IPS-NIHi11 (cell line): ENCODE measurements at places on chromosomes 13 and 19.

GRCh38 chr19:31910224-31910623 is 435.2 kb upstream of the ZNF507 start:
- no peak for DNase-seq

- no peak for DNase-seq
Measured at GRCh38 chr13:103222683-103223082, 156.5 kb upstream of the SLC10A2 start.

GRCh38 chr13:49635599-49636433 is 7.5 kb downstream of the ARL11 start:
- DNase-seq, result no peak

GRCh38 chr13:30023196-30023895 is 172.9 kb upstream of the UBL3 start:
- no peak for DNase-seq

DNA sequence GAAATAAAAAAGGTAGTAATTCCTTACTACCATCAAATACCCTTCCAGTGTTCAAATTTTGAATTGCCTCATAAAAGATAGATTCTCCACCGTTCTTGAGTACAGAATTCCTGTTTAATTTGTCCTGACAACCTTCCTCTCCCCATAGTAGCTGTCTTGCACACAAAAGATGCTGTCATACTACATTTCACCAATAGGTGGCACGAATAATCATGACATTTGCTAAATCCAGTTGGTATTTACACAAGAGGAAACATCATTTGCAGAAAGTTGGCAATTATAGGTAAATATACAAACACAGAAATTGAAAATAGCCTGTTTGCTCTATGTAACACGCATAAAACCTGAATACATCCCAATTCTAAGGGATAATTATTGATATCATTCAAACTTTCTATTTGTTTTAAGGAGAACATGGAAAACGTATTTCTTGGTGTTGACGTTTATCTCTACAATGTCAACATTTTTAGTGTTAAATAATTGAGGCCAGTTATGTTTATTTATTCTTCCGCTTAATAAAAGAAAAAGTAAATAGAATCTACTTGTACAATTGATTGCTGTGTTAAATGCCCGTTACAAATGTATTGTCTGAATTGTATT is 58.3 kb upstream of the CLDN10 start:
- peak; percentile 61 for DNase-seq

DNA sequence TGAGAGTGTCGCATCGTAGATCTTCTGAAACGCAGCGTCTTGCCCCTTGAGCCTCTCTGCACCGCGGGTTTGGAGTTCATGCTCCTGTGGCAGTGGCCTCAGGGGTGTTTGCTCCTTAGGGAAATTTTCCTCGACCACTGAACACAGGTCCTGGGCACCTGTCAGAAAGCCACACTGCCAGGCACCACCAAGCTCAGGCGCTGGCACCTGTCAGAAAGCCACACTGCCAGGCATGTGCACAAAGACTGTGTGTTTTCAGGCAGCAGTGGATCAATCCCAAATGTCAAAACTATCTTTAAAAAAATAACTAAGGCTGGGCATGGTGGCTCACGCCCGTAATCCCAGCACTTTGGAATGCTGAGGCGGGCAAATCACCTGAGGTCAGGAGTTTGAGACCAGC is 87.1 kb downstream of the ATP11A start:
- no peak for DNase-seq

DNA sequence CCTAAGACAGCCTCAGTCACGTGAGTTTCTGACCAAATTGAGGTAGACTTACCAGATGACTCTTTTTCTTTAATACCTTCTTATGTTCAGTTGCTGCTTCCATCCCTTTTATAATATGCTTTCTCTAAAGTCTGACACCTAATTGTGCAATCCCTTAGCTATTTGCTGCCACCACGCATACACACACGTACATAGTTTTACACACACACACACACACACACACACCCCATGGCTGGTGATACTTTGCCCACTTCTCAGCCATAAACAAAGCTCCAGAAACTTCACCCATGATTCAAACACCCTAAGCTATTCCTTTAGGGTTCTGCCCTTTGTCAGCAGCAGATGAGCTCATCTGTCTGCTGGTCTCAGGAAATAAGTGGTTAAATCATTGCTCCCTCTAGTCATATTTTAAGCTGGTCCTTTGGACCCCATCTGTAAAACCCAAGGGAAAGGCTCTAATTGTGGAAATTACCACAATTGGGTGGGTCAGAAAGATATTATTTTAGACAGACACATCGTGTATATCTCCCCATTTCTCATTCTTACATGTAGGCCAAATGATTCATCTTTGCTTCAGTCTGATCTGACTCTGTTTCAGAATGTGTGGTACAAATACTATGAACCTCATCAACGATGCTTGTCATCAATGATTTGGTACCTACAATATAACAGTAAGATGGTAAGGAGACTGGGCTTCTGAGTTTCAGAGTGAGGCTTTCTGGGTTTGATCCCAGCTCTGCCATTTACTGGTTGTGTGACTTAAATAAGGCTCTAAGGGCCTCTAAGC is 69.2 kb downstream of the NALCN start:
- no peak for DNase-seq

GRCh38 chr13:99796175-99796819 is 175.3 kb downstream of the ZIC5 start:
- peak; percentile 72 for DNase-seq

DNA sequence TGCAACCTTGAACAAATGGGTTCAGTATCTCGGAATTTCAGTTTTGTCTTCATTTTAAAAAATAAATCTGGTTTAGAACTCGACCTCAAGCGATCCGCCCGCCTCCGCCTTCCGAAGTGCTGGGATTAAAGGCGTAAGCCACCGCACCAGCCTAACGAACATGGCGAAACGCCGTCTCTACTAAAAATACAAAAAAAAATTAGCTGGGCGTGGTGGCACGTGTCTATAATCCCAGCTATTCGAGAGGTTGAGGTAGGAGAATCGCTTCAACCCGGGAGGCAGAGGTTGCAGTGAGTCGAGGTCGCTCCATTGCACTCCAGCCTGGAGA is 571 bp downstream of the ZNF302 start:
- DNase-seq, result no peak

- peak; percentile 24 for DNase-seq
Measured at GRCh38 chr19:52734331-52734892, 432 bp downstream of the ZNF611 start.

- DNase-seq, result no peak
Measured at GRCh38 chr13:67857581-67858310, 627.6 kb upstream of the PCDH9 start.

DNA sequence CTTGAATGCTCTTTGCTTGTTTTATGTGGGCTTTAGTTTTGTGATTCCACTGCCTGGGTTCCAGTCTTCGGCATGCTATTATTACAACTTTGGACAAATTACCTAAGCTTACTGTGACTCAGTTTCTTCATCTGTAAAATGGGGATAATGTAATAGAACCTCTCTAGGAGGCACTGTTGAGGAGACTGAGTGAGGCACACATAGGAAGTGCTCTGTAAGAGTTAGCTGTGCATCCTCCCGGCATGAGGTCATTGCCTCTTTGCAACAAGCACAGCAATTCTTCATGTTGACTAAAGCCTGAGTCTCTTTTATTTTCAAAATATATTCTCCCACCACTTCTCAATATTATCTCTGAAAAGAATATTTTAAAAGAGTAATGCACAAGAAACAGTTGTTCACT is 227.4 kb downstream of the DLEU7 start:
- no peak for DNase-seq

DNA sequence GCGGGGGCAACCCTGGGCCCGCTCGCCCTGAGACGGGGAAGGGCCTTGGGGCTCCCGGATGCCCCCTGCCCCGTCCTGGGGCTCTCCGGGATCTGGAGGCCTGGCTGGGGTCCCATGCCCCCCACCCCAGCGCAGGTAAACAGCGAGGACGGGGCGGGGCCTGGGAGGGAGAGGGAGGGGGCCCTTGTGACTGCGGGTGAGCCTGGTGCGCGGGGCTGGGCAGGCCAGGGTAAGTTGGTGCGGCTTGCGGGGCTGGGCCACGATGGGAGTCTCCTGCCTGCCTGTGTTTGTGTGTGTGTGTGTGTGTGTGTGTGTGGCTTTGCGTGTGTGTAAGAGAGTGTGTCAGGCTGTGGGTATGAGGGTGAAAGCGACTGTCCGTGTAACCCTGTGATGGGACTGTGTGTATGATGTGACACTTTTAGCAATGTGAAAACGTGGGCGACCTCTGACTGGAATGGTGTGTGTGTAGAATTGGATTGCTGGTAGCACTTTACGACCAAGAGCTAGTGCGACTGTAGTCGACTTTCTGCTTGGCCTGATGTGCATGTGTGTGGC is 426 bp downstream of the KLC3 start:
- peak; percentile 66 for DNase-seq

DNA sequence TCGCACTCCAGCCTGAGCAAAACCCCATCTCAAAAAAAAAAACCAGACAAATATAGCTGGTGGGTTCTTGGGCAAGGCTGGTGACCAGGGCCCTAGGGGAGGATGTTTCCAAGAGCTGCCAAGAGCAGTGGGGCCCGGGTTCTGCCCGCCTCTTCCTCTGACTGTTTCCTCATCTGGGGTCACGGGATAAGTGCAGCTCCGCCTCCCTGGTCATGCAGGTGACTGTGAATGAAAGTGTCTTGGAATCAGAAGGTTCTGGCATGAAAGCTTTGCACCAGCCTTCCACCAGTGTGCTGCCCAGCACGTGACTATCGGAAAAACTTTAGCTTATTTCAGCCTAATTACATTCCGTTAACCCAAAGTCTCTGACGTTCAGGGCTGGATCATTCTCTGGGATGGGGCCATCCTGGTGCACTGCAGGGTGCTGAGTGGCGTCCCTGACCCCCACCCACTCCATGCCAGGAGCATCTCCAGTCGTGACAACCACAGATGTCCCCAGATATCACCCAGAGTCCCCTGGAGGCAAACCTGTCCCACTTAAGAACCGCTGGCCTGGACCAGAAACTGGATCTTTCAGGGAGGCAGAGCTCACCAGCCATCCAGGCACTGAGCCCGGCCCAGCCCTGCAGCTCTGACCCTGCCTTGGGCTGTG is 85.6 kb downstream of the GNG7 start:
- DNase-seq, result no peak

GRCh38 chr13:80196756-80197155 is 144.2 kb downstream of the SPRY2 start:
- DNase-seq, result no peak

DNA sequence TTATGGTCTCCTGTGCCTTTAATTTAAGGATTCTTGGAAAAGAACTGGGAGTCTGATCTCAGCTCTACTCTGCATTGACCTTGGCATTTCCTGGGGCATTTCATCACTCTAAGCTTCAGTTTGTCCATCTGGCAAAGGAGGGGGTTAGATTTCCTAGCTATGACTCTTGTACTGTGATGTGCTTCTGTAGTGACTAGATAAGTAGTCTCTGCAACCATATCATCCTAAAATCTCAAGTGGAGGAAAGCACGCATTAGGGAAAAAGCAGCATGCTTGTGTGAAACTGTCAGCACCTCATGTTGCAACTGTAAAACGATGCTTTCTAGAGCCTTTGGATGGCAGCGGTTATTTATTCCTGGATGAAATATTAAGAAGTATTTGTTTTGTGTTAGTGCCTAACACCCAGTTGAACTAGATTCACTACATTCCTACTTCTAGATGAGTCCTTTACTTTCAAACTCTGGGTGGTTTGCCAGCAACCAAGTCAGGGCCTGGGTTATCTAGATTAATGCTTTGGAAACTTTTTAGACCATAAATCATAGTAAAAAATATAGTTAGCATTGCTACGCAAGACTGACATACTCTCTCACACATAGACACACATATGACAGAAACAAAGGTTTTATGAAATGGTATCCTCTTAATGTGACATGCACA is 6.8 kb downstream of the WDFY2 start:
- no peak for DNase-seq

DNA sequence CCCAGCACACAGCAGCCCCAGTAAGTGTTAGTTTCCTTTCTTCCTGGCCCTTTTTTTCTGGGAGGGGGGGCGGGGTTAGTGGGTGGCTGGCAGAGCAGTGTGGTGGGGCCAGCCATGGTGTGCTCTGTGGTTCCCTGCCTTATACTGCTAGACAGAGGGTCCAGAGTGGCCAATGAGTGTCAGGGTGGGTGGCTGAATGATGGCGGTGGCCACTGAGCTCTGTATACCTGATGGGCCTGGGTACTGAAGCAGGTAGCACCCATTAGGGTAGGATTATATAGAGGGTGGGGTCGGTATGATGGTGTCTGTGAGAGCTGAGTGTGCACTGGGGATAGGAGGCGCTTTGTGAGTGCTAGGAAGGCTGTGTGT is 13.8 kb downstream of the CIC start:
- DNase-seq, result no peak

- DNase-seq, result no peak
Measured at GRCh38 chr13:51033421-51034185, 77.5 kb downstream of the C13orf42 start.

DNA sequence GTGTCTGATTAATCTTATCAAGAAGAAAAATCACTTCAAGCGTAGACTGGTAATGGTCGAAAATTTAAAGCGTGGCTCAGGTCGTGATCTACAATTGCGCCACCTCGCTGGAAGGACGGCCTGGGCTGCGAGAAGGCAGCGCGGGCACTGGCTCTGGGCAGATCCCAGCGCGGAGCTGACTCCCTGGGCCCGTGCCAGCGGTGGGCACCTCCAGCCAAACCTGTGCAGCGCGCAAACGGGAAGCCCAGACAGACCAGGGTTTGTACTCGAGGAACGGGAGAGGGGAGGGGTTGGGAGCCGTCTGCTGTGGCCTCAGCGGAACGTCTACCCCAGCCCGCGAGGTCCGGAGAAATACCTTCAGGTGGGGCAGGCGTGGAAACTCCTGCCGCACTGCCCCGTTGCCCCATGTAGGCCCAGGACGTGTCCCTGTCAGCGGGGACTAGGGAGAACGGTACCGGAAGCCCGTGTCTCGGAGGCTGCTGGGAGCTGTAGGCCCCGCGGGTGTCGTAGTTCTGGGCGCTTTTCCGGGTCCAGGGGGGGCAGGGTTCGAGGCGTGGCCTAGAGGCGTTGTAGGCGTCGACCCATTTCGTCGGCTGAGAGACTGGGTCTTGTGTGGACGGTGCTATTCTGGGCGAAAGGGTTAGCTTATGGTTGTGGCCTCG is 21.1 kb downstream of the ZNF274 start:
- peak; percentile 88 for DNase-seq

DNA sequence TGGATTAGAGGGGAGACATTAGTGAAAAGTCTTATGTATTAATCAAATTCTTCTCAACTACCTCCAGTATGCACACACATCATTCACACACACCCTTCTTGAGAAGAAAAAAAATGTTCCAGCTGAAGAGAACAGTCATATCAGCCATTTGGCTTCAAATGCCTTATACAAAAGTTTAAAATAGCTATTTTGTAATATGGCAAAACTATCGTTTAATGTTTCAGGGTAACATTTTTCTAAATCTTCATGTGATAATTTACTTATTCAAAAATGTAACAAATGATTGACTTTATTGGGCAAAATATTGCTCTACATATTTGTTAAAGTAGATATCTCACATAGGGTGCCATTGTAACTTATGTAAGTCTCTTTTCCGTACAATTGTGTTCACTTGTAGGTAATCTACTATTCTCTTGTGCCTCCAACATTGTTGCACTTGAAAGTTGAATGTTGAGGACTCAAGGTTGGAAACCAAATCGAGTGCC is 13.6 kb downstream of the ZIC2 start:
- DNase-seq, result no peak

DNA sequence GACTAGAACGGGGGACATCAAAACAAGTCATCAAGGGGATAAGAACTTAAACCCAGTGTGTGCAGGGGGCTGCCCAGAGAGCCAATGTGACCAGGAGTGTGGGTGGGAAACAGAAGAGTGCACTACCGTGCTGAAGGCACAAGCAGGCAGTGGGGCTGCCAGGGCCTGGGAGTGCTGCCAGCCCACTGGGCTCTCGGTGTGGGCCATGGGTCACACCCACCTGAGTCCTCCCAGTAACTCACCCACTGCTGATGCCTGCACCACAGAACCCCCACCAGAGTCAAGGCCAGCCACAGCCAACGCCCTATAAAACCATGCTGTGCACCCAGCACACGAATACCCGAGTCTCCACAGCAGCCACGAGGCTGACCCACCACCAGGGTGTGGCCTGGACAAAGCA is 8.5 kb downstream of the MED26 start:
- no peak for DNase-seq
